ENCODE measurements at places on chromosomes 2 and 18.

- no peak for DNase-seq
Measured at GRCh38 chr2:220219371-220219770, 591.9 kb downstream of the SLC4A3 start.

- DNase-seq, result no peak
Measured at GRCh38 chr18:997499-997898, 92.8 kb downstream of the ADCYAP1 start.

DNA sequence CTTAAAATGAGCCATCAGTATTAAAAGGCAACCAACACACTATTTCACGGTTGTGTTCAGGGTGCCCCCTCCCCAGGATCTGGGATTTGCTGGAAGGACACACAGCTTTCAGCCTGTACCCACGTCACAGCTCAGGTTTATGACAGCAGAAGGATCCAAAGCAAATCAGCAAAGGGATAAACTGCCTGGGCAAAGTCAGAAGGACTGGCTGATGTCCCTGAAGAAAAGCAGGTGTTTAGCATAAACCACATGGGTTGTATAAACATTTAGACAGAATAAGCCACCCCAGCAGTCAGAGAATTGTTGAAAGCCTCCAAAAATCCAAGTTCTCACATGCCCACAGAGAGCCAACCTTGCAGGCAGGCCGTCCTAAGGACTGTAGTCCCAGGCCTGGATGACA is 63.9 kb downstream of the CD226 start:
- DNase-seq, result no peak

- no peak for DNase-seq
Measured at GRCh38 chr18:41504316-41504715, 450.7 kb upstream of the PIK3C3 start.

DNA sequence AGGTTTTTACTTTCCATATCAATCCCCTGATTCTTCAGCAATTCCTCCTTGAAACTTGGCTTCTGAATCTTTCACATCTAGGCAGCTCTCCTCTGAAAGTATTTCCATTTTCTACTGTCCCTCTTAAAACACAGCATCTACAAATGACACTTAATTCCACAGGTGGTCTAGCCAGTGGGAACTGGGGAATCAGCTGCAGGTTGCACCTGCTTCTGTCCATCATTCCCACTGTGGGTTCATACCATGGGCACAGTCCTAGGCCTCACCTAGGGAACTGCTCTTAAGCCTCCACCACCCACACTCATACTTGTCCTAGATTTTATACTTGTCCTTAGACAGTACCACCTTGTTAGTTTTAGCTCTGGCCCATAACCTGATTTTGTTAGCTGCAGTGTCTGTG is 2.2 kb downstream of the LOXL3 start:
- DNase-seq, result no peak

DNA sequence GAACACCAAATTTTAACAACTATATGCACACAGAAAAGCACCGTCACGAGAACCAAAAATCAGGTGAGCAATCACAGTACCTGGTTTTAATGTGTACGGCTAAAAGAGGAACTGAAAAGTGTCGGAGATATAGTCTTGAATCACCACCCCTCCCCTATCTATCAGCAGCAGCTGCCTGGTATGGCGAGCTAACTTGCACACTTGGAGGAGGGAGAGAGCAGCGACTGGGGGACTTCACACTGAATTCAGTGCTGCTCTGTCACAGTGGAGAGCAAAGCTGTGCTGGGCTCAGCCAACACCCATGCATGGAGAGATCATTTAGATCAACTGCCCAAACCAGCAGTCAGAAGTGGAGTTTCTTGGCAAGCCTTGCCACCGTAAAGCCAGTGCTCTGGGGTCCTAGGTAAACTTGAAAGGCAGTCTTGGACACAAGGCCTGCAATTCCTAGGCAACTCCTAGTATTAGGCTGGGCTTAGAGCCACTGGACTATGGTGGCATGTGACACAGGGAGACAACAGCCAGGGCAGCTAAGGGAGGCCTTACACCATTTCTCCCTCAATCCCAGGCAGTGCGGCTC is 89.2 kb upstream of the CD226 start:
- no peak for DNase-seq

DNA sequence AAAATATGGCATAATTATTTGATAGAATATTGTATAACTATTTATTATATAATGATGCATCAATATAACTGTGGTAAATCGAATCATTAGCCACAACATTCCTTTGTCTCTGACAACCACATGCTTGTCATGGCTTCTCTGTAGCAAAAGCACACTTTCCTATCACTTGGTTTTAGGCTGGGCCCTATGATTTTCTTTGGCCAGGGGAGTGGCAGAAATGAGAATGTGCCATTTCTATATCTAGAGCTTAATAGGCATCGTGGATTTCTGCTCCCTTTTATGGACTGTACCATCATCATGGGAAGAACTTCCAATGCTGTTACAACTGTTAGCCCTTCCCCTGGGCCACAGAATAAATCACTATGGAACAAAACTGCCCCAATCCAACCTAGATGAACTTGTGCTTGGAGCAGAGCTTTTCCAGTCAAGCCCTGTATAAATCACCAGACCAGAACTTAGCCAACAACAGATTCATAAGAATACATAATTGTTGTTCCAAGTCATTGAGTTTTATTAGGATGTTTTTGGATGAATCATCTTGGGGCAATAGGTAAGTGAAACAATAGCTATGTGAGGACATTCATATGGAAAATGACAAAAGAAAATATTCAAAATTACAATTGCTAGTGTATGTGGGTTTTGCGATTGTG is 715.8 kb downstream of the ERBB4 start:
- no peak for DNase-seq

DNA sequence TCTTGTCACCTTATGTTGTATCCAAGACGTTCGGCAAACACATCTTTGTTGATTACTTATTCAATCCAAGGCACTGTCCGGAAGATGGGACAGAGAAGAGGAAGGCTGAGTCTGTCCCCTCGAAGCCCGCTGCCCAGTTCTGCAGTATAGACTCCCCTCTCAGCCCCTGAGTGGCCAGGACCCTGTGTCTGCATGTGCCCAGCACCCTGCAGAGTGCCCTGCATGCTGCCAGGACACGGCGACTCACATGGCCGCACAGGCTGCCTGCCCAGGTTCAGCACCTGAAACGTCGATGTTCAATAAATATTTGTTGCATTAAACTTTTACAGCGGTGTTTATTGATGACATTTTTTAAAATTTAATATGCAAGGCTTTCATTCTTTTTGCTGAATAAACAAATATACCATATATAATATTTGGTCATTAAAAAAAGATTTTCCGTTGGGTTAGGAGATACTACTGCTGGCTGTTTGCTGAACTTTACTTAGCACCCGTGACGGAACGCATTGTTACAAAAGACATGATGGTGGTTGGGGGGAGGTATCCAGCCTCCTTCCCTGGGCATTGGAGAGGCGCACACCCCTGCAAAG is 146.5 kb downstream of the PTGR3 start:
- no peak for DNase-seq

GRCh38 chr2:68565273-68565672 is 78.1 kb upstream of the PROKR1 start:
- no peak for DNase-seq

- DNase-seq, result no peak
Measured at GRCh38 chr2:71713581-71714580, 260.5 kb downstream of the DYSF start.

- no peak for DNase-seq
Measured at GRCh38 chr2:163822033-163822432, 86.2 kb upstream of the FIGN start.

- no peak for DNase-seq
Measured at GRCh38 chr2:237919593-237919992, 47.2 kb upstream of the UBE2F start.

- peak; percentile 89 for DNase-seq
Measured at GRCh38 chr2:149170156-149170555, 131.7 kb downstream of the LYPD6B start.

DNA sequence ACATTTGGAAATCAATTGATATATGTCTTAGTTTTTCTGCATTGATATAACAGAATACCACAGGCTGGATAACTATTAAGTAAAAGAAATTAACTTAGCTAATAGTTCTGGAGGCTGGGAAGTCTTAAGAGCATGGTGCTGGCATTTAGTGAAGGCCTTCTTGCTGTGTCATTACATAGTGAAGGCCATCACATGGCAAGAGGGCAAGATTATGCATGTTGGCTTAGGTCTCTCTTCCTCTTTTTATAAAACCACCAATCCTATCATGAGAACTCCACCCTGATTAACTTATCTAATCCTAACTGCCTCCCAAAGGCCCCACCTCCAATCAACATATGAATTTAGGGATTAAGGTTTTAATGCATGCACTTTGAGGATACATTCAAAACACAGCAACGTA is 225.5 kb upstream of the VRK2 start:
- DNase-seq, result no peak

- DNase-seq, result no peak
Measured at GRCh38 chr2:180647621-180648020, 332.8 kb upstream of the UBE2E3 start.

DNA sequence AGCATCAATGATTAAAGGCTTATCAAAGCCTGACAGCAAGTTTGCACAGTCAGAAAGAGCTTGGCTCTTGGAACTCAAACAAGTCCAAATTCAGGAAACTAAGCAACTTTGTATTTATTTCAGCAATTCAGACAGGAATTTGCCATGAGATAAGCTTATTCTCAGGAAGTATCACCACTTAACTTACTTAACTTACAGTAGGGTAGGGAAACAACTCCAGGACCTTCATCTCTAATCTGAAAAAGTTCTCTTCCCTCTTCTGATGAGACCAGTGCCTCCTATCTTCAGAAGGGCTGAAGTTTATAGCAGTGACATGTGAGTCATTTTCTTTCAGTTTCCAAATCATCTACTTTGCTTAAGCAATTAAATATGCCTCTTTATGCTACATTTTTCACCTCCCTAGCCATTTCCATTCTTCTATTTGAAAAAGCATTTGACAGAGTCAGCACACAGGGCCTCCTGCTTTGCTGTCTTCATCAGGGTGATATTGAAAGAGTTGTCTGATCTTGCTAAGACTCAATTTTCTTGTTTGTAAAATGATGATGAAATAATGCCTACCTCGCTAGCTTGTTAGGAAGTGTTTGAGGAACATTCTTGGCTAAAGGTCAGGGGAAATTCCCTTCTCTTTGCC is 389.5 kb downstream of the RND3 start:
- DNase-seq, result no peak

DNA sequence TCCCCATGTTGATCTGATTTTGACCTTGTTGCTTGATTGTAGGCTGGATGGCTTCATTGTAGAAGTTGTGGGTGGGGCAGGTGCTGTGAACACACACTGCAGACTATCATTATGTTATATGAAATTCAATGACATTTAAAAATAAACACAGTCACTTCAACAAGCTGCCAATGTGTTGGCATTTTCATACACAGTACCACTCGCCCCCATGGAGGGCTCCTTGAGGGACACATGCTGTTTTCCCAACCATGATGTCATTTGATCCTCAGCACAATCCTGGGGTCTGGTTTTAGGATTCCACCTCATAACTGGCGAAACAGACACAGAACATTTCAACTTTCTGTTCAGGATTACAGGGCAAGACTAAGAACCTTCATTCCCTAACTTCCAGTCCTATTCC is 86.9 kb downstream of the ZCCHC2 start:
- DNase-seq, result no peak

DNA sequence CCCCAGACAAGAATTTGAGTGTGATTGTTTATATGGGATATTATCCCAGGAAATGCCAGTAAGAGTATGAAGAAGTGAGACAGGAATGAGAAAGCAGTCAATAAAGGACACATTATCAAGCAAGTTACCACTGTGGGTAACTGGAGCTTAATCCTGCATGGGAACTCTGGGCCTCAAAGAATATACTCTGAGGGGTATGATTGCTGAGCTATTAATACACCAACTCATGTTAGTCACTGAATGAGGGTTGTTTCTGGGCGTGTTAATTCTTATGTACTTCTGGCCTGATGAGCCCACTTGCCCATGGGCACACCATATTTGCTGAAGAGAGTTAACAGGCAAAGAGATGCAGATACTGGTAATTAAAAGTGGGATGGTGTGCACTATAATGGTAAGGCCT is 26.6 kb upstream of the PAIP2B start:
- no peak for DNase-seq

DNA sequence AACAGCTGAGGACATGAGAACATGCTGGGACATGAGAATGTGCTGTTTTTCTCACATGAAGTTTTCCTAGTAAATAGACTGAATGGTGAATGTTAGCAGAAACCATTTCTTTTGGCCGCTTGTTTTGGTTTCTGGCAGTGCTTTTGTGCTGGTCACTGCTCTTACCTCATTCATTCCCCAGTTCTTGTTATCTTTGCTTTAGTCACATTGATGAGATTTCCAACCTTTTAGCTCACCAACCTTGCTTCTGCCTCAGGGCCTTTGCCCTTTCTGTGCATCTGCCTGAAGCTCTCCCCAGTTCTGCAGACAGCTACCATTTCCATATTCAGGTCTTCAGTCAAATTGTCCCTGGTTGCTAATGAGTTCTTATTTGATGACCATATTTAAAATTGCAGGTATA is 91.6 kb downstream of the PTPRM start:
- no peak for DNase-seq

DNA sequence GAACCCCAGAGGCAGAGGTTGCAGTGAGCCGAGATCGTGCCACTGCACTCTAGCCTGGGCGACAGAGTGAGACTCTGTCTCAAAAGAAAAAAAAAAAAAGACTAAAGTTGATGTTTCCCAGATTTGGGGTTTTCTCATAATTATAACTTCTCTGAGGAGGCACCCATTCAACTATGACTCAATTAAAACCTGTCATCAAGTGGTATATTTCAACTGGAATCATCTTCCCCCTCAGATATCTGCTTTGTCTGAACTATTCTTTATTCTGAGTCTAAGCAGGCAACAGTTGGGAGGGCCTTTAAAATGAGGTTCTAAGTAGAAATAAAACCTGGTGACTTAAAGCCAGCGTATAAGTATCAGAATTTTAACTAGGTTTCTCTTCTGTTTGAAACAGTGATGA is 88.5 kb downstream of the PTRHD1 start:
- no peak for DNase-seq

GRCh38 chr18:6885992-6886796 is 156.7 kb downstream of the ARHGAP28 start:
- peak; percentile 41 for DNase-seq

DNA sequence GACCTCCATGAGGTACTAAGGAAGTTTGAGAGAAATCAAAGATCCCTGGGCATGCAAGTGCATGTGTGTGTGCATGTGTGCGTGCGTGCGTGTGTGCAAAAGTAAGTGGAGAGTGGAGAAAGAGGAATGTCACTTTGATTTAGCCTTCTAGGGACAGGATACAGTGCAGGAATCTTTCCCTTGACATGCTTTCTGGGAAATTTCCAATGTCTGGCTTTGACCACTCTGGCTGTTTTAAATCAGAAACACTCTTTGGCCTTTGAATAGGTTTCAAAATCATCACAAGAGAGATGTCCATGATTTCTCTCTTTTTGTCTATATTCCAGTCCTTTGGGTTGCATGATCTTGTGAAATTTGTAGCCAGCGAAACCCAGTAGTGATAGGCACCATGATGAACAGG is 162.0 kb downstream of the ALK start:
- no peak for DNase-seq

GRCh38 chr2:46706264-46706983 is 209.2 kb downstream of the MCFD2 start:
- DNase-seq, result no peak

DNA sequence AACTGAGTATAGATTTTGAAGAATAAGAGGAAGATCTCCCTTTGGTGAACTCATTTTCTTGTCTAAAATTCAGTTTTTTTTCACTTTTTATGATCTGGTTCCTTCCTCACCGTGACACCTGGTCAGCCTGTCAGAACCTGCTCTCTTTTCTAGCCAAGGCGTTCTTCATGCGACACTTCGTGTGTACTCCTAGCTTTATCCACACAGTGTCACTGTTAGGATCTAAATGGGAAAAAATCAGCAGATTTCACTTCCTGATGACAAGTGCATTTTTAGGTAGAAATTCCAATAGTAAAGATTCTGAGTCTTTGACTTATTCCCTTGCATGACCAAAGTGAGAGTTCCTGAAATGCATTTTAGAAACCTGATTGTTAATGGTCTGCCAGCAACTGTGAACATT is 89.8 kb downstream of the KLHL14 start:
- no peak for DNase-seq
